ENCODE measurements at places on chromosomes 5 and 9.

DNA sequence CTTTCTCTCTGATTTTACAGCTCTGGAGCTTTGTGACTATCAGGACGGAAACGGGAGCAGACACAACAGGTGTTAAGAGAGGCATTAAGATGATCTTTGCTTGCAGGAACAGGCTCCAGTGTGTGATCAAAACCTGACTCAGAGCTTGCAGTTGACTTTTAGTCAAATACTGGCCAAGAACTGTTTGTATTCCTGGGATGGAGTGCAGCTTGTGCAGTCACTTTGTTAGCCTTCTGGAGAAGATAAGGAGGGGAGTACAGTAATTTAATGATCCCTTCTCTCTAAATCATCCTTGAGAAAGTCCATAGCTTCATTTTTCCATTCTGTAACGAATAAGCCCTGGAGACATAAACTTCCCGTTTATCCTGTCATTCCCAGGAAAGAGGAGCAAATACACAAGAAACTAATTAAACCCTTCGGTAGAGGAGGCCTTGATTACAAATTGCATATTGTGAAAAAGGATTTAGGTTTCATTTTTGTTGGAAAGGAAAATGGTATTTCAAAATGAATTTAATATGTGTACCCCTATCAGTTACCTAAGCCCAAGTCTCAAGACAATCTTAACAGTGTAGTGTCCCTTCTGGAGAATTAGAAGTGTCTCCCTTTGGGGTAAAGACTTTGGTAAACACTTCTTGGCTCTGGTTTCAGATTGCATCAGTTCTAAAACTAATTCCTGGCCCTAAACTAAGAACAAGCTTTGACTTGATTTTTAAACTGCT lies 3.1 kb upstream of the STOM start:
- no peak for DNase-seq

DNA sequence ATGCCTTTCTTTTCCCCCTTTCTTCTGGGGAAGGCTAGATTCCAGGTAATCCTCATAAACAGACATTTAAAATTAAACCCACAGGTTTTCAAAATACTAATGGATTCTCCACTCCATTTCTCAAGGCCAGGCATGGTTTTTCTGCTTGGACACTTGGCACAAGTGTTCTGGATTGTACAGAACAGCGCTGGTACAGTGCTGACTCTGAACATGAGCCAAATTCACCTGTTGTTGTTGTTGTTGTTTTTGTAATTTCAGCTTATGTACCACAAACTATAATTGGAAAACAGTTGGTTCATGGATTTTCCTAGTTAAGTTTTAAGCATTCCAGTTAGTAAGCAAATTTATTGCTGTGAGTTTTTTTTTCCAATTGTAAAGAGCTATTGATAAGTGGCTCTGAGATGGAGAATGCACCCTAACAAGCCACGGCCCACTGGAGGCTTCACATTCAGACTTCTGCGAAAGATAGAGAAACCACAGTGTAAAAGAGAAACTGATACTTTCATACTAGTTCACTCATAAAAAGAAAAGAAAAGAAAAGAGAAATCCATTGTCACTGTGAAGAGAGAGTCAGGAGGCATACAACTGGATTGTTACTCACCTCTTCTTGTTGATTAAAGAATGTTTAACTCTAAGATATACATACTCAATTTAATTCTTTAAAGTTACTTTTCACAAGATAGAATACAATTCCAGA lies 16.2 kb upstream of the ITGA1 start:
- DNase-seq: no peak

GRCh38 chr5:171599411-171599810 lies 180.0 kb downstream of the FGF18 start:
- DNase-seq: no peak

DNA sequence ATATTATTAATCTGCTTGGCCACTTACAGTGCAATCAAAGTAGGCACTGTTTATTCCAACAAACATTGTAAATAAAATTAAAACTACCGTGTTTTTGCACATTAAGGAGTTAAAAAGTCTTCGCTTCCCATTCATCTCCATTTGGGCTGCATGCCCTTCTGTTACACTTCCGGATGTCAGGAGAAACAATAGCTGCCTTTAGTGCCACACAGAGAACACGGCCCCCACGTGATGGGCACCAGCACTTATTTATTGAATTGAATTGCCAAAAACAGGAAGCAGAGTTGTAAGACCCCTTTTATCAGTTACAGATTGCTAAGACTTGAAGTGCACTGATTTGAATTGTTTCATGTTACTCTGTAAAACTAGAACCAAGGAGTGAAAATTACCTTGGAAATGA lies 80.4 kb downstream of the LHFPL2 start:
- DNase-seq: no peak

GRCh38 chr9:4145482-4145881 lies 154.4 kb downstream of the GLIS3 start:
- no peak for DNase-seq

DNA sequence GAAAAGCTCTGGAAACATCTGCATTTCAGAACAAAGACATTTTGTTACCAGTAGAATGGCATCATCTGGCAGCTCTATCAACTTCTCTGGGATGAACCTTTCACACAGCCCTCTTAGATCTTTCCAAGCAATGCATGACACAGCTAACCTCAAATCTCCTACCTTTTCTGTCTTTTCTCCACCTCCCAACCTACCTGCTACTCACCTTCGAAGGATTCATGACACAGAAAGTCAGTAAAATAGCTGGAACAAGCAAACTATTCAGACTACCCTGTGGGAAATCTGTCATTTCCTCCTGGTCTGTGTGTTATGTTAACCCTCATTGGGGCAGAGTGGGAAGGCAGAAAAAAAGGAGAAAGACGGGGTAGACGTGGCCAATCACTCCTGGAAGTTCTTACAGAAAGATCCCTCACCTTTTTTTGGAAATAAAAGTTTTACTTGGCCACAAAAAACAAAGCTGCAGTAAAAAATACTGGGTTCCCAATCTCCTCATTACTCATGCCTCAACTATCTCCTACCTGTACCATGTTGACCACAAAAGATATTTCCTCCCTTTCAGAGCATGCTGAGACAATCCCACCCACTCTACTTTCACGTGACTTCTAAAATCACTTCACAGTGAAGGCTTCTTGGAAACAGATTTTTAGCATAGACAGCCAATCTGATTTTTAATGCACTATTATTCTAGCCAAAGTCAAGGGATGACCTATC lies 362.1 kb upstream of the RFX3 start:
- no peak for DNase-seq

GRCh38 chr9:36803961-36804360 lies 230.1 kb downstream of the PAX5 start:
- DNase-seq: no peak

DNA sequence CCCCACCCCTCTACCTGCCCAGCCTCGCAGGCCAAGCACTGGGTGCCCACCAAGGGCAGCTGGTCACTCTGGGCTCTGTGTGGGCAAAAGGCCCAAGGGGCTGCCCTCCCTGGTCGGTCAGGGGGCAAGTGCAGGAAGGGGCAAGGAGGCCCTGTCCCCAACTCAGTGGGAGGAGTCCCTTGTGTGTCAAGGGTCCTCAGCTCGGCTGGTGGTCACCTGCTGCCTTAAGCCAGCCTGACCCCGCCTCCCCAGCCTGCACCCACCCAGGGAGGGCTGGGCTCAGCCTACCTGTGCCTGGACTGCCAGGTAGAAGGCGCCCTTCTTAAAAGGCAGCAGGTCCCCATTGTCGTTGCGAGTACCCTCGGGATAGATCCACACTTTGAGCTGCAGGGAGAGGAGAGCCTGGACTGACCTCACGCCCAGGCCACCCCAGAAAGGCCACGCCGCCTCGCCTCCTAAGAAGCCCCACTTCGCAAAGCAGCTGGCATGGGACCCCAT lies 10.9 kb downstream of the AGPAT2 start:
- no peak for DNase-seq

DNA sequence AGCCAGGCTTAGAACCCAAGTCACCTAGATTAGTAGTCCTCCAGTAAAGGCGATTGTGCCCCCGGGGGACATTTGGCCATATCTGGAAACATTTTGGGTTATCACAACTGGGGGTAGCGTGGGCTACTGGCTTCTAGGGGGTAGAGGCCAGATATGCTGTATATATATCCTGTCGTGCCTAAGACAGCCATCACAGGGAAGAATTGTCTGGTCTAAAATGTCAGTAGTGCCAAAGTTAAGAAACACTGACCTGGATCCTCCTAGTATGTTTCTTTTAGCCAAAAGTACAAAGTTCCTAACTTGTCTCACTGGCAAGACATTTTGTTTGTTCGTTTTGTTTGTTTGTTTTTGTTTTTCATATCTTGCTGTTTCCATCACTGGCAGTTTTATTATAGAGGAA lies 13.8 kb downstream of the RABEPK start:
- DNase-seq: no peak

GRCh38 chr9:27634879-27635278 lies 61.6 kb upstream of the C9orf72 start:
- peak; percentile 45 for DNase-seq

GRCh38 chr9:127694890-127695720 lies 11.7 kb upstream of the CFAP157 start:
- no peak for DNase-seq

DNA sequence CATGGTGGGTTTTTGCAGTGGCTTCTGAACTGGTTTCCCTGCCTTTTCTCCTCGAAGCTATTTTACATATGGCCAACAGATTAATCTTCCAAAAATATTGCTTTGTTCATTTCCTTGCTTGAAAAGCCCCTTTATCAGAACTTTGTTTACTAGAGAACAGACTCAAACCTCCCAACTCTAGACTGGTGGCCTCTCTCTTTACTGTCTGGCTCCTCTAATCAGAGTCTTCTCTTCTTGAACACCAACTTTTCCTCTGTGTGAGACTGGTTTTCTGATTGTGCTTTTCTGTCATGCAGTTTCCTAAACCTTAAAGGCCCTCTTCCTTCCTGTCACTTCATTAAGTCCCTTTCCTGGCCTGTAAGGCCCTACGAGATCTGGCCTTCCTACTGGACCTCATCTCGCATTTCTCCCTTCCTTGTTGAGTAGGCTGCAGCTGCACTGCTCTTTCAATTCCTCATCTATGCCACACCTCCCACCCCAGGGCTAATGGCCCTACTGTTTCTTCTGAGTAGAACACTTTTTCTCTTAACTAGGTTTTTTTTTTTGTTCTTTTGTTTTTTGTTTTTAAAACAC lies 5.7 kb downstream of the C9orf43 start:
- peak; percentile 59 for DNase-seq

DNA sequence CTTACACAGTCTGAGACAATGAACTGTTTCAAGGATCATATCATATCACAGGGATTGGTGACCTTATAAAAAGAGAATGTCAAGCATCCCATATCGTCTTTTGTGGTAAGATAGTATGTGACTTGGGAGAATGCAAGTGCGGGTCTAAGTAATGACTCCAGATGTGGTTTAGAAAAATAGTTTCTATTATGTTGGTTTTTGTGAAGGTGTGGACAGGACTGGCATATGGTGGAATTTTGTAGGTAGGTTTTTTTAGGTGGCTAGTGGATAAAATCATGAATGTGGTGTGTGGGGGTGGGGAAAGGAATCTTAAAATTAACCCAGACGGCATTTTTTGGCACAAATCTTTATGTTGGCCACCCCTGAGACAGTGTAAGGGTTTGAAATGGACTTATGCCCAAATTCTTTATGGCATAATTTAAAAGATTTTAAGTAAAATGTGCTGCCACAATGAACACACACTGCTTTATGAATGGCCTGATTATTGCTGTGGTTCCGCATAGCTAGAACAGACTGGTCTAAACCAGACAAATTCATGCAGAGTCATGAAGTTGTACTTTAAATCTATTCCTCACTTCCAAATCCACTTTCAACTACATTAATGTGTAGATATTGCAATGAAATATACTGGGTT lies 204.8 kb upstream of the HAPLN1 start:
- DNase-seq: no peak

- DNase-seq: peak; percentile 65
Measured at GRCh38 chr5:148374690-148375360, 8.9 kb upstream of the FBXO38 start.

GRCh38 chr5:171543148-171543815 lies 123.8 kb downstream of the FGF18 start:
- DNase-seq: no peak

- DNase-seq: no peak
Measured at GRCh38 chr9:37187292-37187691, 66.9 kb downstream of the ZCCHC7 start.

DNA sequence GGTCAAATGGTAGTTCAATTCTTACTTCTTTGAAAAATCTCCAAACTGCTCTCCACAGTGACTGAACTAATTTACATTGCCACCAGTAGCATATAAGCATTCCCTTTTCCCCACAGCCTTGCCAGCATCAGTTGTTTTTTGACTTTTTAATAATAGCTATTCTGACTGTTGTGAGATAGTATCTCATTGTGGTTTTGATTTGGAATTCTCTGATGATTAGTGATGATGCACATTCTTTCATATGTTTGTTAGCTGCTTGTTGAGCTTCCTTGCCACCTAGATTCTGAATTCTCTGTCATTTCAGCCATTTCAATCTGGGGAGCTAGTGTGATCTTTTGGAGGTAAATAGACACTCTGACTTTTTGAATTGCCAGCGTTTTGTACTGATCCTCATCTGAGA lies 24.0 kb downstream of the CDK20 start:
- no peak for DNase-seq

GRCh38 chr5:107474361-107474715 lies 196.4 kb downstream of the EFNA5 start:
- no peak for DNase-seq

- DNase-seq: no peak
Measured at GRCh38 chr5:35741971-35742370, 114.7 kb upstream of the IL7R start.

- peak; percentile 24 for DNase-seq
Measured at GRCh38 chr9:15485836-15486666, 24.7 kb downstream of the PSIP1 start.

DNA sequence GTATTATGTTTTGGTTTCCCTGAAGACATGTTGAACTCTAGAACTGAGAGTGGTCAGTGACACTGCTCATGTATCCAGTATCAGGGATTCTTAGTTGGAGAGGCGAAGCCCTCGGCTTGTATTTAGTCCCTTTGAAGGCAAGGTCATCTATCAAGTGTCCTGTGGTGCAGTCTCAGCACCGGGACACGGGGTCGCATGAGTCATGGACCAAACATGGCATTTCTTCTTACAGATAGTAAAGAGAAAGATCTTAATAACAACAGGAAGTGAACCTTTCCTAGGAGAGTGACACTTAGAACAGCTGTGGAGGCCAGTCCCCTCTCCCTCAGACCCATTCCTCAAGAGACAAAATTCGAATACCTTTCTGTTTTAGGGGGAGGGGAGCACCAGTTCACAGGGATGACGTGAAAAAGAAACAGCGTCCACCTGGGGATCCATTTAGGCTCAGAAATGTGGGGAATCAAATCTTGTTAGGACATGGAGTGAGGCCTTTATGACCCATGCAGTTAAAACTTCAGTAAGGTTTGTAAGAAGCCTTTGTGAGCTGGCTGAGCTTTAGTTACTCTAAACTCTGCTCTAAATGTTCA lies 86.5 kb downstream of the ADGRV1 start:
- peak; percentile 14 for DNase-seq
